Fibroblast of lung (primary cell): ENCODE measurements at places on chromosomes 7 and 10.
A peak's percentile ranks its signal among the peaks of the same experiment; 100 is the strongest.

DNA sequence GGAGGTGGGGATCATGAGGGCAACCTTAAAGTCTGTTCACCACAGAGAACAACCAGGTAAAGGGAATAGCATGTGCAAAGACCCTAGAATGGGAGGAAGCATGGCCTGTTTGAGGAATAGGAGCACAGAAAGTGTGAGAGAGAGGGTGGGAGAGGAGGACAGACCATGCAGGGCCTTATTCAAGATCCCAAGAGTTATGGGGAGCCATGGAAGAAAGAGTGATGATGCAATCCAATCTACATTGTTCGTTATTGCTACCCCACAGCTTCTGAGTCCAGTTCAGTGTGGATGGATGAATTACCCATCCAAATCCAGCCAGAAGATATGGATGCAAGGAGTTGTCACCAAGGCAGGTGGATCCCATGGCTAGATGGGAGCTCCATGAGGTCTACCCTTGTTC, 7.8 kb upstream of the EIF4EBP2 start:
- H3K4me3 ChIP-seq: no peak overlapping the region
- H3K36me3 ChIP-seq: no peaks in the 10 kb centered on the region
- DNase-seq: no peak
- H3K27ac ChIP-seq: no peak overlapping the region

GRCh38 chr10:124288486-124288885, 130.2 kb downstream of the OAT start:
- no peak overlapping the region for H3K4me3 ChIP-seq
- no peaks in the 10 kb centered on the region for H3K27me3 ChIP-seq
- H3K4me1 ChIP-seq: no peaks in the 10 kb centered on the region
- no peak for DNase-seq

DNA sequence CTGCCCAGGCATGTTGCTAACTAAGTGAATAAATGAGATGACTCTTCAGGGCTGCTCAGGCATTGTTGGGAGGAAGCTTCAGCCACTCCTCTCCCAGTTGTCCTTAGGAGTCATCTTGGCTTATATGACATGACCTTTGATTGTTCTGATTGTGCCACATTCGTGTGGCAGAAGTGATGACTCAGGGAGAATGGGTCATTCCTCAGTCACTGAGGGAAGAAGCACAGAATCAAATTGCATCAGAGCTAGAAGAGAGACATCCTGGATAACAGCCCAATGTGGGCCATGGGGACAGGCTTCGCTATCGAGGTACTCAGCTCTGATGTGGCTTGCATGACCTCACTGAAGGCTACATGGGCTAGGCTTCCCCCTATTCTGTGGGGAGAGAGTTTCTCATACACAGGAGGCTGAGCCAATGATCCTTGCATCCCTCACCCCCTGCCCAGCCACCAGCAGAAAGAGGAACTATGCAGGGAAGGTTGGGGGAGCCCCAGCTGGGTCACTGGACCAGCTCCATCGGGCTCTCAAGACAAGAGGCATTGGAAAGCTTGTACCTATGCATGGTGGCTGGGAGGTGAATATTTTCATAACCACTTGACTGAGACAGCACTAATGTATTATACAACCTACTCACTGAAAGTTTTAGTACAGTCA, 6.0 kb upstream of the HMX3 start:
- no peak for DNase-seq
- H3K27me3 ChIP-seq: peaks cover 35% of the 10 kb centered on the region
- no peak overlapping the region for H3K4me3 ChIP-seq
- H3K27ac ChIP-seq: no peak overlapping the region

- H3K27me3 ChIP-seq: peaks cover 2% of the 10 kb centered on the region
- no peaks in the 10 kb centered on the region for H3K4me1 ChIP-seq
- H3K27ac ChIP-seq: no peak overlapping the region
- no peak for DNase-seq
- H3K36me3 ChIP-seq: no peaks in the 10 kb centered on the region
Observed at GRCh38 chr7:42854571-42855118, 57.2 kb downstream of the C7orf25 start.

- H3K4me3 ChIP-seq: no peak overlapping the region
- no peak overlapping the region for H3K27ac ChIP-seq
Observed at GRCh38 chr10:127524908-127525665, 24.0 kb upstream of the NPS start.

DNA sequence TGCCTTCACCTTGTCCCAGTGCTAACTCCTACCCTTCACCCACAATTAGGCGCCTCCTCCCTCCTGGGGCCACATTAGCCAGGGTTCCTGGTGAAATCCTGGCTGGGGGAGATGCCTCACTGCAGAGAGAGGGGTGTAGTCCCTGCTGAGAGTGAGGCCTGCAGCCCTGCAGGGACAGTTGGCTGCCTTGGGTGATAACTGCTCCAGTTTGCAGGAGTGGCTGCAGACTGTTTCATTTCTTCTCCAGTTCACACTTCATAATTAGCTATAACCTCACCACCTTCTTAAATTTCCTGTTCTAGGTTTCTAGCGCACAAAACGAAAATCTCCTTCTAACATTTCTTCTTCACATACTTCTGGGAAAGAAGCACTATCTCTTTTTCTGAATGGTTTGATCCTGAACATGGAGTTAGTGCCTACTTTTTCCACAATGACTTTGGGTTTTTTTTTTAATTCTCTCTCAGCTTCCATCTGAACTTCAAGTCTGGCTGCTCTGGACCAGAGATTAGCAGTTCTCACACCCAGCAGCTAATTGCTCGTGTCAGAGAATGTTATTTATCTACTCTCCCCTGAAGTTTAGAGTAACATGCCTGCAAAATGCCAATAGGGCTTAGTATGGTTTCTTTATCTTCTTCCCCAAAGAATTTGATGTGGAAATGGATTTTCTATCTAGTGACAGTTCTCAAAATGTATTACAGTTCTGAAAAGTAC, 15.5 kb upstream of the JAZF1 start:
- no peaks in the 10 kb centered on the region for H3K4me1 ChIP-seq
- no peak overlapping the region for H3K27ac ChIP-seq
- DNase-seq: no peak
- no peaks in the 10 kb centered on the region for H3K36me3 ChIP-seq

GRCh38 chr7:13042605-13043236, 355.3 kb downstream of the ARL4A start:
- H3K4me3 ChIP-seq: no peak overlapping the region
- H3K27me3 ChIP-seq: no peaks in the 10 kb centered on the region
- peaks cover 2% of the 10 kb centered on the region for H3K4me1 ChIP-seq
- DNase-seq: no peak

- H3K27ac ChIP-seq: no peak overlapping the region
- no peak overlapping the region for H3K4me3 ChIP-seq
- no peaks in the 10 kb centered on the region for H3K36me3 ChIP-seq
- no peaks in the 10 kb centered on the region for H3K27me3 ChIP-seq
Observed at GRCh38 chr7:151992375-151992774, 33.1 kb upstream of the GALNT11 start.

GRCh38 chr10:124320778-124321432, 97.8 kb downstream of the OAT start:
- H3K36me3 ChIP-seq: no peaks in the 10 kb centered on the region
- H3K27ac ChIP-seq: no peak overlapping the region
- H3K4me1 ChIP-seq: no peaks in the 10 kb centered on the region
- no peak overlapping the region for H3K4me3 ChIP-seq
- DNase-seq: no peak

- DNase-seq: no peak
- H3K4me3 ChIP-seq: no peak overlapping the region
- no peaks in the 10 kb centered on the region for H3K27me3 ChIP-seq
- peaks cover 2% of the 10 kb centered on the region for H3K36me3 ChIP-seq
- peaks cover 12% of the 10 kb centered on the region for H3K4me1 ChIP-seq
Observed at GRCh38 chr7:137968890-137969289, 33.0 kb downstream of the CREB3L2 start.

DNA sequence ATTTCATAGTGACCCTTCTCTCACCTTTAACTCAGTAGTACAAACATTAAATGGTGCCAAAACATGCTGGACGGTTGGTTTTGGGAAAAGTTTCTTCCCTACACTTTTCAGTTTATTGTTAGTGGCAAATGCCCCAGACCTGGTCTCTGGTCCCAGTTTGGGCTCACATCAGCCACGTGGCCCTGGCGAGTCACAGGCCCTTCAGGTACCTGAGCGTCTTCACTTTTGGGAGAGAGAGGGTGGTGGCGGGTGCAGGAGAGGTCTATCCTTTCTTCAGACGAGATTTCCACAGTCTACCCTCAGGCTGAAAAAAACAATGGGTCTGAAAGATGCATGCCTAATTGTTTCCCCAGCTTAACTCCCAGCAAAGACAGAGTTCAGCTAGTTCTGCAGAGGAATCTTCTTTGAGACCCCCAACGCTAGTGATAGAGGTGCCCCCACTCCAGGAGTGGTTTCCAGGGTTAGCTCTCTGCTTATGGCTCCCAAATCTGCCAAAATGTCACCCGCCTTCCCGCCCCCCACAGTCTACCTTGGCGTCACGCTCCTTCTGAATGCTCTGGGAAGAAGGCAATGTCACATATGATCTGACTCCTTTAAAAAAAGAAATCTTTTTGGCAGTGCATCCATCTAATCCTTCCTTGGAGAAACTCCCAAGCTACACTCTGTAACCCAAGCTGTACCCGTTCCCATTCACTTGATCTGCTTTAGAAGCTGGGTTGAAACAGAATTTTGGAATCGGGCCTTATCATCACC, 384.8 kb upstream of the FOXK1 start:
- no peaks in the 10 kb centered on the region for H3K27me3 ChIP-seq
- H3K36me3 ChIP-seq: no peaks in the 10 kb centered on the region
- no peak for DNase-seq

DNA sequence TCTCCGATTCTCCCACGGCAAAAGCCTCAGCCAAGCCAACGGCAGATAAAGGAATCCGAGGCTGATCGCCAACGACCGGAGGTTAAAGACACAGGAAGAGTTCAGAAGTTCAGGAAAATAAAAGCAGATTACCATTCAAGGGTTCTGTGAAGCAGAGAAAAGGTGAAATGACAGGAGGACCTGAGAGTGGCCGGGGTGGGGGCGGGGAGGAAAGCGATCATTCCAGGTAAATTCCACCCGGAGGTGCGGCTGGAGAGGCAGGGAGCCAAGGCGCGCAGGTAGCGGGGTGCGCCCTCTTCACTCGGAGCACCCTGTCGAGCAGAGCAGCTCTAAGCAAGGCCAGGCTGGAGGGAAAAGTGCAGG, 35.3 kb upstream of the SEPHS1 start:
- H3K4me3 ChIP-seq: no peak overlapping the region
- no peak for DNase-seq
- no peak overlapping the region for H3K27ac ChIP-seq
- H3K4me1 ChIP-seq: peaks cover 2% of the 10 kb centered on the region
- peaks cover 11% of the 10 kb centered on the region for H3K27me3 ChIP-seq

- no peaks in the 10 kb centered on the region for H3K36me3 ChIP-seq
- H3K4me3 ChIP-seq: no peak overlapping the region
- H3K27me3 ChIP-seq: peaks cover 13% of the 10 kb centered on the region
- no peaks in the 10 kb centered on the region for H3K4me1 ChIP-seq
- no peak for DNase-seq
Observed at GRCh38 chr10:30594077-30594476, 35.5 kb downstream of the LYZL2 start.

- H3K27ac ChIP-seq: no peak overlapping the region
- H3K4me3 ChIP-seq: no peak overlapping the region
- DNase-seq: no peak
- peaks cover 44% of the 10 kb centered on the region for H3K4me1 ChIP-seq
Observed at GRCh38 chr7:130367088-130367755, 13.1 kb upstream of the CPA1 start.

DNA sequence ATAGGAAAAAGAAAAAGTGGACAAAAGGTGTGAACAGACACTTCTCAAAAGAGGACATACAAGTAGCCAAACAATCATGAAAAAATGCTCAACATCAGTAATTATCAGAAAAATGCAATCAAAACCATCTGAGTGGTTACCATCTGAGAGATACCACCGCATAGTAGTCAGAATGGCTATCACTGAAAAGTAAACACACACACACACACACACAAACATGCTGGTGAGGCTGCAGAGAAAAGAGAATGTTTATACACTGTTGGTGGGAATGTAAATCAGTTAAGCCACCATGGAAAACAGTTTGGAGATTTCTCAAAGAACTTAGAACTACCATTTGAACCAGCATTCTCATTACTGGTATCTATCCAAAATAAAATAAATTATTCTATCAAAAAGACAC, 145.7 kb downstream of the CYP26A1 start:
- no peak overlapping the region for H3K4me3 ChIP-seq
- H3K27ac ChIP-seq: no peak overlapping the region
- no peak for DNase-seq

- H3K27me3 ChIP-seq: no peaks in the 10 kb centered on the region
- peak; percentile 79 for DNase-seq
- H3K4me3 ChIP-seq: no peak overlapping the region
- H3K36me3 ChIP-seq: peaks cover 2% of the 10 kb centered on the region
Observed at GRCh38 chr10:16756561-16757221, 60.5 kb downstream of the RSU1 start.

DNA sequence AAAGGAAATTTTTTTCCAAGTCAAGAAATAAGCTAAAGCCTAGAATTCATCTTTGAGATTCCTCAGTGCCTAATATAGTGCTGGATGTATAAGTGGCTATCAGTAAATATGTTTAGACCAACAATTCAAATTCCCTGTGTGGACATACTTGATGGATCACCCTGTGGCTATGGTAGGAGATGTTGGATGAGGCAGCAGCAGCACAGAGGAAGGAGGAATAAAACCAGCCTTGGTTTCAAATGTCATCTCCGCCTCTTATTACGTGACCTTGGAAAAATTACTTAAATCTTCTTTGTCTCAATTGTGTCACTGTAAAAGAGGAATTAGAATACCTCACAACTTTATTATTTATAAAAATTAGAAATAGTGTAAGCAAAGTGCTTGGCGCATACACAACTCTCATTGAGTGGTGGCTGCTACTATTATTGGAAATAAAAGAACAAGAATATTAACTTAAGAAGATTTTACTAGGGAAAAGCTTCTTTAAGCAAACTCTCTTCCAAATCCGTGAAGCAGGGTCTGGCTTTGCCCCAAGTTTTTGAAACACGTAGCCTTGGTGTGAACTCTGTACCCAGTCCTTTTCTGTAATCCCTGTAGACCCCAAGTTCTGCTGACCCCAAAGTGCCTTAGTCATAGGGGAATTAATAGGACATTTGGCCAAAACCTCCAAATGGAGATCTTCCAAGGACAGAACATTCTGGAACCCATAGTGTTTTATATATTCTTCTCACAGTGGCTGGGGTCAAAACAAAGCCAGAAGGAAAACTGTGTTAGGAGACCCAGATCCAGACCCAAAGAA, 283.8 kb downstream of the PTEN start:
- H3K36me3 ChIP-seq: no peaks in the 10 kb centered on the region
- no peak overlapping the region for H3K4me3 ChIP-seq
- H3K4me1 ChIP-seq: peaks cover 5% of the 10 kb centered on the region
- no peaks in the 10 kb centered on the region for H3K27me3 ChIP-seq
- DNase-seq: no peak

DNA sequence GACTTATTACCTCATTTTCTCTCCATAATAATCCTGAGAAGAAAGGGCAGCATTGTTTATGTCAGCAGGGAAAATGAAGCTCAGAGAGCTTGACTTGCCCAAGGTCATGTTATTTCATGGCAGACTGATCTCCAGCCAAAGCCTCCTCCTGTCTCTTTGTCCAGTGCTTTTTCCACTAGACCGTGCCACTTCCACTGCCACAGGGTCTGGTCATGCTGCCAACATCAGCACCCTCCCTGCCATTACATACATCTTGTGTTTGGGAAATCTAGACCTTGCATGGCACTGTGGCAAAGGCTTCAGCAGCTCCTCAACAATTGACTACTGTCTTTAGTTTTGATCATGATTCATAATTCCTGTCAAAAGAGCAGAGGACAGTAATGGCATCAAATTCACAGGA, 25.1 kb downstream of the NRCAM start:
- H3K27me3 ChIP-seq: no peaks in the 10 kb centered on the region
- DNase-seq: no peak
- H3K36me3 ChIP-seq: no peaks in the 10 kb centered on the region
- H3K4me1 ChIP-seq: no peaks in the 10 kb centered on the region
